8988T (cell line): ENCODE measurements at places on chromosomes 5 and 9.

DNA sequence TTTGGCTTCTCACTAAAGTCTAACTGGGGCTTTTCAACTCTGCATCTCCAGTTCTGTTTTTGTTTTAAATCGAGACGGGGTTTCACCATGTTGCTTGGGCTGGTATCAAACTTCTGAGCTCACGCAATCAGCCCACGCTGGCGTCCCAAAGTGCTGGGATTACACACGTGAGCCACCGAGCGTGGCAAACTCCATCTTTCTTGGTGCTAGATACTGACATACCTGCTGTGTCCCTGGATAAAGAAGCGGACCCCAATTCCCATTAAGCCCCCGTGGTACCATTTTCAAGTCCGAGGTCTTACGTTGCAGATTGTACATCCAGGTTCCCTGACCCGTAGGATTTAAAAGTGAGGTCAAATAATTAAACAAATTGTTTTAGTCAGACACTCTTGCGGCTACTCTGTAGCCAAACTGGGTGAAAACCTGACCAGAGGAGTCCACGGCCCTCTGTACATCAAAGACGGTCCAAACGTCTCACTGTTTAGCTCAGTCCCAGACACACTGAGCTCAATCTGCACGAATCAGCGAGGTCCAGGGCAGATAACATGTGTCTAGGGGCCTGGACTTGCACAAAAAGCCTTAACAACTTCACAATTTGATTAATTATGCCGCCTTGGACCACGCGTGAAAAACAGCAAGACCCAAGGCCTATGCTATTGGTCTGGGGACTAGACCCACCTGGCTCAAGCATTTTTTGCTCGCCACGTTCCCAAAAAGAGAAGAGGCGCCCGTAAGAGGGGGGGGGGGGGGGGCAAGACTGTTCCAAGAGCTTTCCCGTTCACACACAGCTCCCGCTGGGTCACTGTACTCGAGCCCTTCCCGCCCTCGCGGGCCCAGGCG is 727 bp upstream of the DNAJA1 start:
- no peak for DNase-seq

GRCh38 chr9:135474915-135475314 is 4.7 kb upstream of the PPP1R26 start:
- DNase-seq: peak; percentile 87

DNA sequence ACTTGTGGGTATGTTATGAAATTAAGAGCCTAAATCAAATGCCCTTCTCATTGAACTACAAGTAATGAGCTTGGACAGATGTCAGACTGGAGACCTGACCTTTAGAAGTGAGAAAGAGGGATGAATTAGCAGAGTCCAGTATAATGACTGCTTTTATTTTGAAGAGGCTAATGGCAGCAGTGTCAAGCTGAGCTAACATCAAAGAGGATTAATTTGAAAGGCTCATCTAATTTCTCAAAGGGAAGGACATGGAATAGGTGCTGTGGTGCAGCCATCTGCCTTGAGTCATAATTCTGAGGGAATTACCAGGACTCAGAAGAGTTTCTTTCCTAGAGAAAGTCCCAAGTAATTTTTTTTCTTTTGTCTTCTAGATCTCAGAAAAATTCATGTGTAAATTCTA is 57.6 kb downstream of the FAM81B start:
- DNase-seq: no peak

GRCh38 chr5:14097998-14098471 is 45.1 kb upstream of the TRIO start:
- DNase-seq: no peak

GRCh38 chr9:77575785-77576184 is 72.3 kb downstream of the GNA14 start:
- DNase-seq: no peak

- no peak for DNase-seq
These were observed 24.0 kb upstream of the TNIP1 start for GRCh38 chr5:151104795-151105194.

DNA sequence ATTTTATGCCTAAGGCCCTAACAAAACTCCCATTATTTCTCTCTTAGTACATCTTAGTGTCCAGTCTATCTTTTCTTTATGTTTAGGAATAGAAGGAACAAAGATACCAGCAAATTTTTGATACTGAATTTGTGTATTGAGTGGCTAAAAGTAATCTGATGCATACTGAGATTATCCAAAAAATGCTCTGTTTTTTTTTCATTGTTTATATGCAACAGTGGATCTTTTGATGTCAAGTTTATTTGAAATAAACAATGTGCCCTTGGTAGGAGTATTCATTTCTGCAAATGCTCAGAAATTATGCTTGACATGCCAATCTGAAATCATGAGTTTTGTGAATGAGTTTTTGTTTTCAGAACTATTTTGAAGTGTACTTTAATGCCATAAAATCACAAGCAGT is 58.7 kb downstream of the CCDC192 start:
- no peak for DNase-seq

GRCh38 chr5:143453720-143454119 is 50.2 kb upstream of the NR3C1 start:
- no peak for DNase-seq

DNA sequence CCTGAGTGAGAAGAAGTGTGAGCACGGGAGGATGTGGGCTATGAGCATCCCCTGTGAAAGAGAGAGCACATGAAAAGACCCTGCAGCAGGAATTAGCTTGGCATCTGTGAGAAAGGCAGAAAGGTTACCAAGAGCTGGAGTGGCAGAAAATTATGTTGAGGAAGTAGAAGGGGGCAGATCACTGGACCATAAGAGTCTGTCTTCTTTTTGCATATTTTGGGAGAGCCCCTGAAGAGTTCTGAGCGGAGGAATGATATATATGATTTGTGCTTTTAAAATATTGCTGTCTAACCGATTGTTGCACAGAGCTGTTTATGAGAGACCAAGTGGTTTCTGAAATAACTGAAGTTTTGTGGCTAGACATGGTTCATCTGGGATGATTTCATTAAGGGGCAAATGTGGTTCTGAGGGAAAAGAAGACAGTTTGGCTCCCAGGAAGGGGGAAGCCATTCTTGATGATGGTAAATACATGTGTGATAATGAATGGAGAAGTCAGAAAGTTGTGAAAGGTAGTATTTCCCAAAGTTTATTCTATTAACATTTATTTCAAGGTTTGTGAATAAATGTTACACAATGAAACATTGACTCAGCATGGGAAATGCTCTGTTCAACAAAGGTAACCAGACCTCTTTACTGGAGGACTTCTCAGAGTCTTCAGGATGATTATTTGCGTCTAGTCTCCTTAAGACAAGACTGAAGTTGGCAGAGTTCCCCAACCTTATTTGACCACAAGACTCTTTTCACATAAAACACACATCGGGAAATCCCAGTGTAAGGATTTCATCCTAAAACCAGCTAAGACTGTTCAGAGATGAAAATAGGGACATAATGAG is 31.5 kb upstream of the ADRB2 start:
- DNase-seq: no peak

DNA sequence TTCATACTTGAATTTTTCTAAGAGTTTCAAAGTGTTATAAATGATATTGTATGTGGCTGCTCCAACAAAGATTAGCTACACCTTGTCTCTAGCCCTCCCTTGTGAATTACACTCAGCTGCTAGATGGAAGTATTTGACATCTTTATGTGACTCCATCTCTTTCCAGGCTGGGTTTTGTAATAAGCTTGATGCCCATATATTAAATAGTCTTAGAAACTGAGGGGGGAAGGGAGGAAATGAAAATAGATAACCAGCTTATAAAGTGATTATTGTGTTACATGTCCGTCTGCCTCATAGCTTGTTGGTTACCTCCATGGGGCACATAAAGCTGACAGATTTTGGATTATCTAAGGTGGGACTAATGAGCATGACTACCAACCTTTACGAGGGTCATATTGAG is 63.4 kb downstream of the CD180 start:
- DNase-seq: no peak

DNA sequence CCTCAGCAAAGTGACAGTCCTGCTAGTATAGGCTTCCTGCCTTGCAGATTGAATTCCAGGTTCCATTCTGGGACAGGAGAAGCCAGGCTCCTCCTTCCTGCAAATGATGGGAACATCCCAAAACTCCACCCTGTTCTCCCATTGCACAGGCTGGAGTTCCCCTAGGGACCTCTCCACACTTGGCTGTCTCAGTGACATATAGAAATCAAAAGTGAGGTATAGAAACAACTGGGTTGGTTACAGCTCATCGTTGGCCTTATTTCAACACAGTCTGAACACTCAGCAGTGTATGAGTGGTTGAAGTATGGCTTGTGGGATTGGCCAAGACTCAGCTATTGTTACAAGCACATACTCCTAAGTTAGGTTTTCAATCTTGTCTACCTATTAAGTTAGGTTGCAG is 157.8 kb upstream of the FTMT start:
- DNase-seq: no peak

DNA sequence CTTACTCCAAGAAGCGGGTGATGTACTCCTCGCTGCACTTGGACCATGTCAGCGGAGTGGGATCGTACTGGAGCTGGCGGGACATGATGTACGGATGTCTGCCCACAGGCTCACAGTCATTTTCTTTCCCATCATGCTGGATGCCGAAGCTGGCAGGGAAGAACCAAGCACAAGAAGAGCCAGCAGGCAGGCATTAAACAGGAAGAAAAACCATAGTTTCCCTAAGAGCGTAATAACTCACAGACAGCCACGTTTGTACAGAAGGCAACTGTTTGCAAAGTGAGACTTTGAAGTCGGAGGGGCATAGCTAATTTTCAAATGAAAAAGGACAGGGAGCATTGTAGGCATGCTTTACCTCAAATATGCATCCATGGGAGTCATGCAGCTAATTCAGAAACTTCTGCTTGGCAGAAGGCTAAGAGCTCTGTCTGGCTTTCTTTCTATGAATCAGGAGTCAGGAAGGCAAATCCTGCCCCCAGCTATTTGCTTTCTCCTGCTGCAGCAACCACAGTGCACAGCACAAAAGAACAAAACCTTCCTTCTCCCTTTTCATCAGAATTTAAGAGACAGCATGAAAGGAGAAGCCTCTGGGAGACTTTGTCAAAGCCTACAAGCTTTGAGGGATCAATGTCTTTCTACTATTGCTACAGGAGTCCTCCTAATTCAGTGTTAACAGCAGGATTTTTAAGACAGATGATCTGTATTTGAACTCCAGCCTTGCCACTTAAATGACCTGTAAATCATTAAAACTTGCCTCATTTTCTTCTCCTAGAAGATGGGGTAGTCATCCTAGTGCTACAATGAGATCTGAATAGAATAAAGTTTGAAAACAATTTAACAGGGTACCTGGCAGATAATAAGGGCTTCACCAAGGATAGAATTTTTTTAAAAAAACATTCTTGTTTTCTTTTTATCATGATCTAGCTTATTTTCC is 209.1 kb downstream of the TARS1 start:
- no peak for DNase-seq

DNA sequence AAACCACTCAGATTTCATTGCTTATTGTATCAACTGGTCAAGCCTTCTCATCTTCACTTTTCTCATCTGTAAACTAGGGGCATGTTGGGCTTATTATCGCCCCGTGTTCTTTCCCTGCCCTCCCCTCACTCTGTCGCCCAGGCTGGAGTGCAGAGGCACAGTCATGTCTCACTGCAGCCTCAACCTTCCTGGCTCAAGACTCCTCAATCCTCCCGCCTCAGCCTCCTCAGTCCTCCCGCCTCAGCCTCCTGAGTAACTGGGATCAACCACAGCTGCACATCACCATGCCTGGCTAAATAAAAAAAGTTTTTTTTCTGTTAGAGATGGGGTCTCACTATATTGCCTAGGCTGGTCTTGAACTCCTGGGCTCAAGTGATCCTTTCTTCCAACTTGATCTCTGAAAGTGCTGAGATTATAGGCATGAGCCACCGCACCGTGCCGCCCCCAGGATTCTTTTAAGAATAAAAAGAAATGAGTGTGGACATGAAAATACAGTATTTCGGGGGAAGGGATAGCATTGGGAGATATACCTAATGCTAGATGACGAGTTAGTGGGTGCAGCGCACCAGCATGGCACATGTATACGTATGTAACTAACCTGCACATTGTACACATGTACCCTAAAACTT is 2.0 kb downstream of the MAML1 start:
- DNase-seq: no peak

DNA sequence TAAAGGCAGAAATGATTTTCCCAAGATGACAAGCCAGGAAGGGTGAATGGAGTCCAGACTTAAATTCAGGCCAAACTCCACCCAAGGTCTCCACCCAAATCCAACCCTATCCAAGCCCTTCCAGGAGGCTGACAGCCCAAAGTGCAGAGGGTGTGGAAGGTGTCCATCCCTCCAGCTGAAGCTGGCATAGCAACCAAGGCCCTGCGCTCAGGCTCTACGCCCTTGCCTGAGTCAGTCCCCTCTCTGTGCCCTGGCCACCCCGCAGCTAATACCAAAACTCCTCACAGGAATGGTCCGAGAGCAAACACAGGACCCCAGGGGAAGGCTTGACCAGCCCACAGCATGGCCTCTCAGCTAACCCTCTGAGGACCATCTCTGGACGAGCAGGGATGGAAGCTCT is 2.1 kb downstream of the SEPTIN8 start:
- no peak for DNase-seq

GRCh38 chr9:7456377-7456776 is 343.2 kb downstream of the DMAC1 start:
- no peak for DNase-seq

- no peak for DNase-seq
These were observed 221.2 kb downstream of the DMRT2 start for GRCh38 chr9:1271367-1271766.

- DNase-seq: no peak
These were observed 24.3 kb downstream of the ISOC1 start for GRCh38 chr5:129118826-129119225.

GRCh38 chr9:134221273-134222017 is 57.1 kb upstream of the RNU6ATAC start:
- DNase-seq: no peak

- DNase-seq: no peak
These were observed 5.4 kb upstream of the CLK4 start for GRCh38 chr5:178632285-178632684.

DNA sequence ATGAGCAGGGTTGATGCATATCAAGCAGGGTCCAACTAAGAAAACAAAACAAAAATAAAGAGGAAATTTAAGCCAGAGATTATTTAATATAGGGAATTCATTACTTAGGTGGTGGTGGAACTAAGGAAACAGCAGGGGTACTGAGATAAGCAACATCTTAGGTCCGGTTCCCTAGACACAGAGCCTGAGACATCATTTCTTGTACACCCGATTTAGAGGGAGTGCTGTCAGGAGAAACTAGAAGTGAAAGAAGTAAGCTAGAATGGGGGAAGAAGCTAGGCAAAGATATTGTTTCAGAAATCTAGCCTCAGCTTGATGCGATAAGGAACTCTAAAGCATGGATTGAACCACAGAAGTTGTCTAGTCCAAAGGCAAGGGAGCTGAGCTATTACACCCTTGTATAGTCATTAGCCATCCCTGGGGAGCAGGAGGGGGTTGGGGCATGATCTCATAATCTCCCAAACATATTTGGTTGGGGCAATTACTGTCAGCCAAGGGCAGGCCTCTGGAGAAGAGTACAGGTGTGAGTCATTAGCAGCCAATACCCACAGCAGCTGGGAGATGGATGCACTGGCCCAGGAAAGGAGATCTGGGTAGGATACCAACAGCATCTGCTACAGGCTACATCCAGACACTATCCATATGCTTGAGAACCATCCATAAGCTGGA is 194.5 kb downstream of the ARL15 start:
- DNase-seq: no peak

- DNase-seq: no peak
These were observed 351.5 kb upstream of the TLE4 start for GRCh38 chr9:79220251-79220650.

- DNase-seq: no peak
These were observed 46.5 kb downstream of the RXRA start for GRCh38 chr9:134372581-134373267.
